ENCODE measurements at places on chromosomes 4 and X.

GRCh38 chr4:125041372-125041930 lies 273.3 kb upstream of the FAT4 start:
- DNase-seq = no peak

GRCh38 chrX:132470831-132471230 lies 18.0 kb downstream of the MBNL3 start:
- no peak for DNase-seq

DNA sequence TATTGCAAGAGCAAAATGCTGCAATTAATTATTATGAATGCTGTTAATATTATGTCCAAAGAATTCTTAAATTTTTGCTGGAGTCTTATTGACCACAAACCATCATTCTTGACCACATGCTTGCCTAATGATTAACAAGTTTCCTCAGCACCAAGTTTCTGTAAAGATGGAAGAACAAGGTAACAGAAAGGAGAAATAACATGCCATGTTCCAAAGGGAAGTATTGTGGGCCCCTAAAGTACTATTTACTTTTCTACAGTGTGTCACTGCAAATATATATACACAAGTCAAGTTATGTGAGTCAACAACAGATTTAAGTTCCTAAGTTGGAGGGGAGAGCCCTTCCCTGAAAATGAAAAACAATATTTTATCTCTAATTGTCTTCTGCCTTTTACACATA lies 20.6 kb downstream of the FAM47E start:
- no peak for DNase-seq

- no peak for DNase-seq
These were observed 304.4 kb downstream of the DHX15 start for GRCh38 chr4:24279911-24280375.

- no peak for DNase-seq
These were observed 4.7 kb downstream of the TLR8 start for GRCh38 chrX:12911122-12911470.
